Amygdala (tissue), 56 donors: ENCODE measurements at places on chromosomes 1 and 21.

DNA sequence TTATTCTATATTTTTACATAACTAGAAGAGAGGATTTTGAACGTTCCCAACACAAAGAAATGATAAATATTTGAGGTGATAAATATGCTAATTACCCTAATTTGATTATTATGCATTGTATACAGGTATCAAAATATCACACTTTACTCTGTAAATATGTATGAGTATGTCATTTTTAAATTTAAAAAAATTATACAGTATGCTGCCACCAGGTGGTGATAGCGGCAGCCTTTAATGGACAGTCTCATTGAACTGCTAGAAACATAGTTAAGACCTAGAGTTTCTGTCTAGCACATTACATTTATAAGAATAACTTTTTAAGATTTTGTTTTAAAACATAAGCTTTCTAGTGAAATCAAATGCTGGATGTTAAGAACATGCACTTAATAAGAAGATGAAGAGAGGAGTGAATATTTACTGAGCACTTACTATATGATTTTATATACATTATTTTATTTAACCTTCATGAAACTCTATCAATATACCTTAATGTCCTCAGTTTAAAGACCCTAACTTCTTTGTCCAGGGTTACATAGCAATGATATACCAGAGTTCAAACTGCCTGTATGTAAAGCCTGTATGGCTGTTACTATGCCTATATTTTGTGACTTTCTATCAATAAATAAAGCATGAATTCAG is 207.1 kb downstream of the NUF2 start:
- no peak for DNase-seq

- DNase-seq: no peak
Observed at GRCh38 chr1:241269116-241269515, 87.9 kb downstream of the RGS7 start.

DNA sequence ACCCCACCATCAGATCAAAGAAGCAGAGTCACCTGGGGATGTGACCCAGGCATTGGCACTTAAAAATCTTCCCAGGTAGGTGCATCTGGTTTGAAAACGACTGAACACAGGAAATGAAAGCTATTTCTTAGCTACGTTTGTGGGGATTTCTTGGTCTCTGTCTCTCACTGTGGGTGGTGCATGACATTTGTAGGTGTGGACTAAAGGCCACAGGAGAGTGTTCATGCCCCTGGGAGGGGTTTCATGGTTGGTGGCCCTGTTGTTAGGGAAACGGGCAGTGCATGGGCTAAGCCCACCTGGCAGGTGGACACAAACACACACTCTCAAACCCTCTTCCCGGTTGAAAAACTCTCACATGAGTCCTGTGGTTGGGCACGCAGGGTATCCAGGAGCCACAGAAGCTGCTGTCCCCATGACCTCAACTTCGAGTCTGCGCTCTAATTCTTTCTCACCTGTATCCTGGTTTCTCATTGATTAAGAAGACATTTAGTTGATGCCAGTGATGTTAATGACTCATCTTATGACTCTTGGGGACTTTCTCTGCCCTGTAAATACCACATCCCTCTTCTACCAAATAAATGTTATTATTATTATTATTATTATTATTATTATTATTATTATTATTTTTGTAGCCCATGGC is 119.4 kb downstream of the MRPS6 start:
- no peak for DNase-seq

- no peak for DNase-seq
Observed at GRCh38 chr1:30130099-30130498, 593.3 kb downstream of the MATN1 start.

DNA sequence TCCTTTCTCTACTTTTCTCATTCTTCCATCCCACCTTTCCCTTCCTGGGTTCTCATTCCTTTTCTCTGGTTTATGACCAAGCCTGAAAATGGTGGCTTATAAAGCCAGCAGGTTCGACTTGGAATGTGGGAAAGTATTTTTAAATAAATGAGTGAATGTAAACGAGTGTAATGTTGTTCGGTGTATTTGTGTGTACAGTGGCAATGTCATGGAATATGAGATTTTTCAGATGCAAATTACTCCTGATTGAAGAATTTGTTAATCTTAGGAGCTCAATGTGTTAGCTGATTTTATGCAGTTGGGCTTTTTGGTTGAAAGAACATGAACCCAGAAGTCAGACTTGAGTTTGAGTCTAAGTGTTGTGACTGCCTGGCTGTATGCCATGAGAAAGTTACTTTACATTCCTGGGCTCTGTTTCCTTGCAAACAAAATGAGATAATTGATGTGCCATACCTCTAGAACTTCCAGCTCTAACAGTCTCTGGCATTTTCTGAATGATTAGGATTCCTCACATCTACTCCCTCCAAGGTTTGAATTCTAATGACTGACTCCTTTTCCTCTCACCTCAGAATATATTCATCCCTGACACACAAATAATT is 6.6 kb downstream of the SGIP1 start:
- no peak for DNase-seq

- no peak for DNase-seq
Observed at GRCh38 chr1:226532553-226532952, 16.0 kb upstream of the STUM start.

DNA sequence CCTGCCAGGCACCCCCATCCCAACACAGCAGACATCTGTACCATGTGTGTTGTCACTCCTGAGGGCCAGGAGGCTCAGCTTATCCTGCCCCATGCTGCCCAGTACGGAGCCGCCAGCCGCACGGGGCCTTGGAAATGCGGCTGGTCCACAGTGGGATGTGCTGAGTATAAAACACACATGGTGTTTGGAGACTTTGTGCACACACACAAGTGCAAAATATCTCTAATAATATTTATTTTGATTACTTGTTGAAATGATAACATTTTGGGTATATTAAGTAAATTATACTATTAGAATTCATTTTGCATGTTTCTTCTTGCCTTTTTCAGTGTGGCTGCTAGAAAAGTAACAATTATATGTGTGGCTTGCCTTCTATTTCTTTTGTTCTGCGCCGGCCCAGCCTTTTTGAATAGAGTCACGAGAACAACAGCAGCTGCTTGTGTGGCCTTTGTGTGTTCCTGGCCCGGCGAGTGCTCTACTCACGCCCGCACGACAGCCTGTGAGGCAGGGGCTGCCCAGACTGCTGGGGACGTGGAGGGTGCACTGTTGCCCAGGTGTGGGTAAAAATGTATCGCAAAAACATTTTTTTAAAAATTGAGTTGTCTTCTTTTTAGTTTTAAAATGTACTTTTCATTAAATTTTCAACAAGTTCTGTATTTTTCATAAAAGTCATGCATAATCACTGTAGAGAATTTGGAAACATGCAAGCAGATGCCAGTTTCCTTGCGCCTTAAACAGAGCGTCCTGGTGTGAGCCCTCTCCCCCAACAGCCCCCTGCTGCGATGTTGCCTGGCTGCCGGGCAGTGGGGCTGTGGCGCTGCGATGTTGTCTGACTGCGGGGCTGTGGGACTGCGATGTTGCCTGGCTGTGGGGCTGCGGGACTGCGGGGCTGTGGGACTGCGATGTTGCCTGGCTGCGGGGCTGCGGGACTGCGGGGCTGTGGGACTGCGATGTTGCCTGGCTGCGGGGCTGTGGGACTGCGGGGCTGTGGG is 35.5 kb downstream of the COQ8A start:
- DNase-seq: peak; percentile 84

- no peak for DNase-seq
Observed at GRCh38 chr1:210313921-210314320, 14.8 kb upstream of the HHAT start.

DNA sequence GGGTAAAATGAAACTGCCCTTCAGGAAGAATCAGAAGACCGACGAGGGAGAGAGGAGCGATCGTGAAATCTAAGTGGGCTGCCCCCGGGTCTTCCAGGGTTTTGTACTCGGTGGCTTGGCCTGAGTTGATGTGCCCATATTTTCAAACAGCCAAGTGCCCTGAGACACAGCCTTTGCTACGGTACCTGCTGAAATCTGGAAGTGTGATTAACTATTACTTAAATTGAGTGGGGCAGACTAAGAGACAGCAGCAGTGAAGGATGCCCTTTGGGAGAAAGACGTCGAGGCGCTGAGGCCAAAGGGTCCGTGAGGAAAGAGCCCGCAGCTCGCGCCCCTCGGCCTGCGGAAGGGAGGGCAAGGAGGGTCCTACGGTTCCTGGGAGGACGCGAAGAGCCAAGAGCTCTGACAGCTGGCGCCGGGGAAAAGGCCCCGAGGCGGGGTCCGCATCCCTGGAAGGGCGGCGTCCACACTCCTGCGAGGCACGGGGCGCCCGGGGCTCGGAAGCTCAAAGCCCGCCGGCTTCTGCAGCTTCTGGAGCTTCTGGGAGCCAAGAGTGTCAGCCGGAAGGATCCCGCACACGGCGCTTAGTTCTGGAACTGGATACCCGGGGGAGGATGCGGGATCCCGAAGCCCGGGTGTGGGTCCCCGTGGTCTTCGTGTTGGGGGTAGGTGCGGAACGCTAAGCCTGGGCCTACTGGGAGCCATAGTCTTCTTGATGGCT is 15.4 kb upstream of the RNU1-4 start:
- no peak for DNase-seq

DNA sequence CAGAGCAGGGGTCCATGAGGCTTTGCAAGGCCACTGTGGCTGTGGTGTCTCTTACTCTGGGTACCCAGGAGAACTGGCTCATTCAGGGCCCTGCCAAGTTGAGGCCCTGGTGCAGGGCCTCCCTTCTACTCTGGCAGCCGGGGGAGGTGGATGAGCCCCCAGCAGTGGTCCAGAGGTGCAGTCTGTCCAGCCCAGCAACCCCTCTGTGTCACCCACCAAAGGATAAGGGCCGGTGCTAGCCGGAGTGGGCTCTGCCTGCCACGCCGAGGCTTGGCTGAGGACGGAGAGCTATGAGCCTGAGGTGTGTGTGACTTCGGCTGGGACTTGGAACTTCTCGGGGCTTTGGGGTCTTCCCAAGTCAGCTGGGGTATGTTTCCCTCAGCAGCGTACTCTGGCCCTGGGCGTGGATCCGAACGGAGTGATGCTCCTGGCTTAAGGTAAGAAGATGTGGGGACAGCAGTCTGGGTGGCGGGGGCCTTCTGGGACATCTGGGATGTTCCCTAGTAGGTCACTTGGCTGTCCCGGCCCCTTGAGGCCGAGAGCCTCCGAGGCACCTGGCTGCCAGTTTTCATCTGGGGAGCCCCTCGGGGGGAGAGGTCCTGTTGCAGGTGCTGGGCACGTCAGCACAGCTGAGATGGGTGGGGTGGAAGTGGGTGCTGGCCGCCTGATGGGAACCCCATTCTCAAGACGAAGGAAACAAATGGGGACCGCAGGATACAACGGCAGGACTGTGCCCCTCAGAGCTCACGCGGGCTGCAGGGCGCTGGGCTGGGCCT is 25.9 kb downstream of the RUNX3 start:
- no peak for DNase-seq

DNA sequence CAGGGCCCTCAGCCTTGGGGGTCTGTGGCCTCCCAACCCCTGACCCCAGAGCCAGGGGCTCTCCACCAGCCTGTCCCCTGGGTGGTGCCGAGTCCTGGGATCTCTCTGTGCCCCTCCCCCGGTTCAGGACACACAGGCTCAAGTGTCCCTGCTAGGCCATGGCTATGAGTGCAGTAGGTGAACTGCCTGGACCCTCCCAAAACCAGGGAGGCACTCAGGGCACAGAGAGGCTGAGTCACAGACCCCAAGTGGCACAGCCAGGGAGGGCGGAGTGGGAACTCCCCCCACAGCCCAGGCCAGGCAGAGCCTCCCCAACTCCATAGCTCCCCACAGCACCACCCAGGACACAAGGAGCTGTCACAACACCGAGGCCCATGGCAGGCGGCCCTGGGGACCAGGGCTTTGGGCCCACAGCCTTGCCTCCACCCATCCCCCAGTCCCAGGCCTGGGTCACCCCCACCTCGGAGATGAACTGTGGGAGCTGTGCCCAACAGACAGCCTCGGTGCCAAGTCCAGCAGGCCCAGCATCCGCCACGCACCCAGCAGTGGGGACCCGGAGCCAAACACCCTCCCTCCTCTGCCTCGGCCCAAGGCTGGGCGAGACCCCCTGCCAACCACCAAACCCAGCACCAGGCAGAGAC is 3.2 kb downstream of the DVL1 start:
- no peak for DNase-seq

DNA sequence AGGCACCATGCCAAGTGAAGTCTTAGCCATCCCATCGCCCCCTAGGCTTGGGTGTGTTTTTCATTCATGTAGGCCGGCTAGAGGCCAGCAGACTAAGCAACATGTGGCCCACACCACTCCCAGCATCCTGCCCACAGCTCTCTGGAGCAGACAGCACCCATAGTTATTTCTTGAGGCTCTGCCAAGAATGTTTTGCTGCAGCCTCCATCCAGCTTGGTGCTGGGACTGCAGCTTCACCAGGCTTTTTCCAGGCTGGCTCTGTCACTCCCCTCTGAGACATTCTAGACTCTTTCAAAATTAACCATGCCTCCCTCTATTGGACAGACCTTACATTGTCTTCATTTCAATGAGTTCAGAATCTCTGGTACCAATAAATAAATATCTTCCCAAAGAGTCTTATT is 104.2 kb downstream of the DUSP10 start:
- no peak for DNase-seq

DNA sequence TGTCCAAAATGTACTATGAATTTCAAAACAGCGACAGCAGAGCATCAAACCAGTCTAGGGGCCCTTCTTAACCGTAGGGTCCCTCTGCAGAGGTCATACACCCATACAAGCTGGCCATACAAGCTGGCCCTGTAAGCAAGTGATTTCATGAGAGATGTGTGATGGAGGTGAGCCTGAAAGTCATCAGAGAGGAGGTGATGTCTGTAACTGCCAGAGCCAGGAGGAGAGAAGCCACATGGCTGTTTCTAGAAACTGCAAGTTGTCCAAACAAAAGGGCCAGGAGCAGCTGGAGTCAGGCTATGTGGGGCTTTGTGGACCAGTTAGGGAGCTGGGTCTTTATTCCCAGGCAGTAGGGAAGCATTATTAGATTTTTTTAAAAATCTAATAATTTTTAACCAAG is 14.8 kb upstream of the SERINC2 start:
- no peak for DNase-seq

GRCh38 chr1:201042779-201043461 is 19.4 kb upstream of the KIF21B start:
- DNase-seq: peak; percentile 51

- no peak for DNase-seq
Observed at GRCh38 chr1:20278692-20279130, 12.0 kb upstream of the VWA5B1 start.

GRCh38 chr1:170664828-170665612 is 1.1 kb downstream of the PRRX1 start:
- DNase-seq: no peak

DNA sequence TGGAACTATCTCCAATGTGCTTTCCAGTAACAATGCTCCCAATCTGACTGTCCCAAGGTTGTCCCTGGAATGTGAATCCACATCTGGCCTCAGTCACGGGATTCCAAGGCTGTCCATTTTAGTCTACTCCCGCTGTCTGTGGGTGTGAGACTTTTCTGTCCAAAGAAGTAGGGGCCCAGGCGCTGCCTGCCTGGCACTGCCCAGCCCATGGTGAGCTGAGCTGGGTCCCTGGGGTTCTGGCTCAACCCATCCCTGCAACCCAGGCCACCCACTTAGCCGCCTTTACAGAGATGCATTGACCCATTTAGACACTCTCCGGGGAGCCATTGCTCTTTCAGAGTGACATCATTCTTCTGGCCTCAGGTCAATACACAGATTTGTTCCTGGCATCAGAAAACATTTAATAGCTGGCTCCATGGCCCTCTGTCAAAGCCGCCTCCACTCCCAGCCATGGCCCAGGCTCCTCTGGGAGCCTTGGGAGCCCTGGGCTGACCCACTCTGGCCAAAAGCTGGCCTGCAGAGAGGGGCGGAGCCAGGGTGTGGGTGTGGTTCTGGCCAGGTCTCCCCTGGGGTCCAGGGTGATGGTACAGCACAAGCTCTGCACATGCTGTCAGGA is 47.2 kb upstream of the PAX7 start:
- no peak for DNase-seq
